ENCODE measurements at places on chromosomes 7 and 10.
A peak's percentile ranks its signal among the peaks of the same experiment; 100 is the strongest.

GRCh38 chr7:20798694-20799121 is 12.0 kb upstream of the SP8 start:
- no peak for DNase-seq

DNA sequence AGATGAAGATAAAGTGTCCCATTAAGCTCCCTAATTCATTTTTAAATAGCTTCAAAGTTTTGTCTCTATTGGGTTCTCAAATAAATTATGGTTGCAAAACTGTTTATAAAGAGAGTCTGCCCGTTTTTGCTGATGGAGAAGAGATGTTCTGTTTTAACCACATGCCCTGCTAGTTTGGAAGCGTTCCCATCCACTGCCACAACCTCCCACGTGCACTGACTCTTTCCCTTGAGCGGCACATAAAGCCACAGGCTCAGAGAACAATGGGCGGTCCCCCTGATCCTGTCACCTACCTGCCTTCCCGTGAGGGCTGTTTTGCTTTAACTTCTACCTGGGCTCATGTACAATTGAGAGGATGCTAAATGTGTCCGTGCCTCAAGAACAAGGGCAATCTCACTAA is 65.5 kb downstream of the CPVL start:
- no peak for DNase-seq

- peak; percentile 54 for DNase-seq
Observed at GRCh38 chr10:944034-944831, 12.7 kb upstream of the LARP4B start.

GRCh38 chr10:34814223-34814912 is 728 bp downstream of the PARD3 start:
- DNase-seq: peak; percentile 57

DNA sequence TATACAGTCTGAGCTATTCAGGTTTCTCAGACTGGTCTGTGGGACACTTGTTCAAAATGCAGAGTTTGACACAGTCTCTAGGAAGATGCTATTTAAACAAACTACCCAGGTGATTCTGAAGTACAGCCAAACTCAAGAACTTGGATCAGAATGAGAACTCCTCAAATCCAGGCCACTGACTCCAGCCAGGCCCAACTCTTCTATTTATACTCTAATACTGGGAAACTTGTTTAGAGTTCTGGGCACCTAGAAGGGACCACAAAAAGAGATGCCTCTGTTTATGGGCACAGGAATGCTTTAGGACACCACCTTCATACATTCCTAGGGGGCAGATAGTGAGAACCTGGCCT is 40.1 kb upstream of the ADD3 start:
- no peak for DNase-seq

DNA sequence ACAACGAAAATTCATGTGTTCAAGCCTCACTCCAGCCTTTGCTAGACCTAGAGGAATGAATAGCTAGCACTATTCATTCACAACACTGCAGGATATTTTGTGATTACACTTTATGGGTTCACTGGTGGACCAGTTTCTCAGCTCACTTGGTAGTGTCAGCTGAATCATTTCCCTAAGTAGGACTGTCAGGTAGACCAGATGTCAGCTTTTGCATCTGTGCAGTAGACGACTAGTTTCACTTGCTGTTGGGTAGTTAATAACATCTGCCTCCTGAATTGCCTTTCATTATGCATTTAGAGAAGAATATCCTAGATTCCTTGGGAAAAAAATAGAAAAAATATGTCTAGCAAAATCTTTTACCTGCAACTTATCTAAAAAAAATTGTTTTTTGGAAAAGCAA is 296.4 kb downstream of the ADARB2 start:
- DNase-seq: no peak

DNA sequence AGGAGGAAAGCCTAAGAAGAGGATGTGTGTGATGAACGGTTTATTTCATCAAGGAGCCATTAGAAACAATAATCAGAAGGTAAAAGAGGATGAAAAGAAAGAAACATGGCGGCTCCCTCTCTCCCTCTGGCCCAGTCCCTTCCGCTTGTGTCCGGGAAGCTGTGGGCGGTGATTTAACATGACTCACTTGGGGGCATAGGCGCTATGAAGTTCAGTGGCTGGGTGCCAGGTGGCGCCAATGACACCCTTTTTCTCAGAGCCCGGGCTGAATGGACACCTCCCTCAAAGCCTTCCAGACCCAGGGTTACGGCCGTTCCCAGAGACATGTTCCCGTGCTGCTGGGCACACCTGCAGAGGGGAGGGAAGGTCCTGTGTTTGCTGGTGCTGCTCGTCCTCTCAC is 244.0 kb downstream of the SKAP2 start:
- no peak for DNase-seq

- no peak for DNase-seq
Observed at GRCh38 chr7:37467002-37467401, 18.3 kb upstream of the ELMO1 start.

- DNase-seq: no peak
Observed at GRCh38 chr7:47448971-47449370, 132.9 kb downstream of the TNS3 start.

GRCh38 chr7:113731571-113731970 is 187.2 kb downstream of the PPP1R3A start:
- no peak for DNase-seq

DNA sequence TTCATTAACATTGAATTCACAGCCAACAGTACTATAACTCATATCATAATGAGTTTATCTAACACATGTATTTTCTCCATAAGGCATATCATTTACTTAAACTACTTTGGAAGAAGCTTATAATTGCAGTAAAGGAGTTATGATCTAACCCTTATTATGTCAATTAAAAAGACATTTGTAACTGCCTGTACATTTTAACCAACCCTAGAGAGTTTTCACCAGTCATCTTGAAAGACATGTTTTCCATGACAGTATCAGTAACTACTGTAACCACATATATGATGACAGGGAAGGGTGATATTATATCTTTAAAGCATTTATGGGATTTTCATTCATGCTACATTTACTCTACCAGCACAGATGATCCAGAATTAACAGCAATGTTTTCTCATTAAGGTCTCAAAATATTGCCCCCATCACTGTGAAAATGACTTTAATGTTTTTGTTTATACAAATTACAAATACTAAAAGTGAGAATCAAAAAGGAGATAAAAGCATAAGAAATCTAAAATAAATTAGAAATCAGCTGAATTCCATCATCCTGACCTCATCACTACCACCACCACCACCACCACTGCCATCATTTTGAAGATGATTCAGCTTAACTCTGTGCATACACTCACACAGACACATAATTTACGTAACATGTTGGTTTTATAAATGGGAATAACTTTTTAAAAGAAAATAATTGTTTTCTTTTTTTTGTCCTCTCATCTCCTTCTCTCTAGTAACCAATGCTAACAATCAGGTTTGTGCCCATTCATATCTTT is 53.6 kb downstream of the MKLN1 start:
- peak; percentile 62 for DNase-seq

GRCh38 chr10:34999532-34999931 is 90.6 kb downstream of the CUL2 start:
- DNase-seq: no peak

- DNase-seq: no peak
Observed at GRCh38 chr10:111123883-111124282, 47.1 kb downstream of the ADRA2A start.

All from fibroblast of skin of scalp (primary cell).